Lower lobe of right lung (tissue), 2 donors: ENCODE measurements at places on chromosomes 16 and 17. TPM values are rescaled to one million over a fixed set of nuclear protein-coding genes. Genes with fewer than 3 reads are reported as not detected.
A peak's percentile ranks its signal among the peaks of the same experiment; 100 is the strongest.

The CLEC19A gene
- total RNA-seq = not detected

- DNase-seq = peak; percentile 83
Observed at GRCh38 chr16:29784901-29785500, 5.5 kb upstream of the KIF22 start.

DNA sequence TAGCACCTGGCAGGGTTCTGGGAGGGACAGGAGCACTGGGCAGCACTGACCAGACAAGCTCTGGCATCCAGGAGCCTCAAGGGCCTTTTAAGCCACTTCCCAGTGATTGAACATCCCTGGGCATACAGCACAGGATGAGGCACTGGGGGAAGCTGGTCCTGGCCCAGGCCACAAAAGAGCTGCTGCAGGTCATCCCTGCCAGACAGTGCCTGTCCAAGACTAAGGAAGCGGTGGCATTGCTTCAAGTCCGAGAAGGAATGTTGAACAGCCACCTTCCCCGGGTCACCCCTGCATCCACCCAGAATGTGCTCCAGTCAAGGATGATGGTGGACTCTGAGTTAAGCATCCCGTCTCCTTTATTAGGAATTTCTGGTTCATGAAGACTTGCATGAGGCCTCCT, 1.2 kb upstream of the OSBPL7 start:
- no peak for DNase-seq

DNA sequence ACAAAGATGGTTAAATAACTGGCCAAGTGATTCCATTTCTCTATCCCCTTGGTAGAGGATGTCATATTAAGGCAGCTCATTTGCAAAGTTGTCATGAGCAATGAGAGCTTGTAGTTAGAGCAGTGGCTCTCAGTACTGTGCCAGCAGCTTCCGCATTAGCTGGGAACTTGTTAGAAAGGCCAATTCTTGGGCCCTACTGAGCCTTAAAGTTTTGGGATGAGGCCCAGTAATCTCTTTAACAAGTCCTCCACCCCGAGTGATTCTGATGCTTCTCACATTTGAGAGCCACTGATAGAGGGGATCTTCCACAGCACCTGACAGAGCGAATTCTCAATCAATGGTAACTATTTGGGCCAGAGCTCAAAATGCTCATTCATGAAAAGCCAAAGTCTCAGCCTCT, 20.2 kb upstream of the CCL1 start:
- DNase-seq = no peak

- peak; percentile 60 for DNase-seq
Observed at GRCh38 chr17:79294459-79295071, 219.9 kb downstream of the ENGASE start.
